ENCODE measurements at places on chromosomes 7 and 10. TPM values are rescaled to one million over a fixed set of nuclear protein-coding genes. Genes with fewer than 3 reads are reported as not detected.

Gene AOAH
- total RNA-seq: 29.2 TPM

Gene GPER1
- 26.0 TPM for total RNA-seq

GRCh38 chr7:13628239-13629001 lies 361.0 kb downstream of the ETV1 start:
- DNase-seq: no peak

GRCh38 chr10:132911786-132912097 lies 30.6 kb downstream of the CFAP46 start:
- no peak for DNase-seq

- no peak for DNase-seq
Measured at GRCh38 chr10:5862360-5862961, 27.2 kb downstream of the ANKRD16 start.

Gene CDC14C
- total RNA-seq: not detected

Gene REEP3
- 50.9 TPM for total RNA-seq

DNA sequence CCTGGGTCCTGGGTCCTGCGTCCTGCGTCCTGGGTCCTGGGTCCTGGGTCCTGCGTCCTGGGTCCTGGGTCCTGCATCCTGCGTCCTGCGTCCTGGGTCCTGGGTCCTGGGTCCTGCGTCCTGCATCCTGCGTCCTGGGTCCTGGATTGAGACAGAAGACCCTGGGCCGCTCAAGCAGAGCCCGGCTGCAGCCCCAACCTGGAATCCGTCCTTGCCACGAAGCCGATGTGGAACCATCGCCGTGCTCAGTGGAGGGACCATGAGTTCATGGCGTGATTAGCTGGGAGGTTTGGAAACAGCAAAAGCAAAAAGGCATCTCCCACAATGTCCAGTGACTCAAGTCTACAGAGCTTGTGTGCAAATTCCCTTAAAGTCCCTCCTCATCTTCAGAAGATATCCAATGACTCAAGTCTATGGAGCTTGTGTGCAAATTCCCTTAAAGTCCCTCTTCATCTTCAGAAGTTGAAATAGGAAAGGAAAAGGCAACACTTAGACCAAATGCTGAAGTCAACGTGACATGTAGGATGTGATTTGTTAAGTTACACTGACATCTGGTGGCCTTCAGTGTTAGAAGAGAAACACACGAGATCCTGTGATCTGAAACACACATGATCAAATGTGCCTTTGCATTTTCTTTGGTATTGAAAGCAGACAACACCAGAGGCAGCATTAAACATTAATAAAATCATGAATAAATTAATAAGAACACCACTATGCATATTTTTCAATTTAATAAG lies 179.9 kb downstream of the PTPRN2 start:
- DNase-seq: no peak

GRCh38 chr7:91295576-91295975 lies 31.3 kb downstream of the FZD1 start:
- no peak for DNase-seq

Gene TEX47
- not detected for total RNA-seq

DNA sequence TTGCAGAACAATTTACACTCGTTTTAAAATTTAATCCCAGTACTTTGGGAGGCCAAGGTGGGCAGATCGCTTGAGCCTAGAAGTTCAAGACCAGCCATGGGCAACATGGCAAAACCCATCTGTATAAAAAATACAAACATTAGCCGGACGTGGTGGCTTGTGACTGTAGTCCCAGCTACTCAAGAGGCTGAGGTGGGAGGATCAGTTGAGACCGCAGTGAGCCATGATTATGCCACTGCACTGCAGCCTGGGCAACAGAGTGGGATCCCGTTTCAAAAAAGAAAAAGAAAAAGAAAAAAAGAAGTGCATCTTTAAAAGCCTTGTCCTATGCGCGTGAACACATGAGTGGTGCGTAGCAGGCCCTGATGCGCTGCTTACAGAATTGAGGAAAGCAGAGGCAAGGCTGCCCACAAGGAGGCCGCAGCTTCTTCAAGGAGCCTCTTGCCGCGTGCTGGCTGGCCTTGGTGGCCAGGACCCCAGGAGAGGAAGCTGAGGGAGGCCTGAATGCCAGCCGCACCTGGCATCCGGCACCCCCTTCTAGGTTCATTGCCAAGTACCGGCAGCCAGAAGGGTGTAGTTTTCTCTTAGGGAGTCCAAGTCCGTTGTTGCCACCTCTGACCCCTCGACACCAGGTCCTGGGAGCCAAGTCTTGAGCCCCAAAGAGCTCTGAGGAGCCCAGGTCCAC lies 124.5 kb downstream of the UBE2H start:
- no peak for DNase-seq

Gene BRAT1
- 24.4 TPM for total RNA-seq

GRCh38 chr7:157807510-157807909 lies 470.7 kb downstream of the DNAJB6 start:
- DNase-seq: no peak

Gene ZNF804B
- total RNA-seq: not detected

Gene WIPF3
- total RNA-seq: 0.95 TPM

Gene SLC35G1
- total RNA-seq: 3.6 TPM

DNA sequence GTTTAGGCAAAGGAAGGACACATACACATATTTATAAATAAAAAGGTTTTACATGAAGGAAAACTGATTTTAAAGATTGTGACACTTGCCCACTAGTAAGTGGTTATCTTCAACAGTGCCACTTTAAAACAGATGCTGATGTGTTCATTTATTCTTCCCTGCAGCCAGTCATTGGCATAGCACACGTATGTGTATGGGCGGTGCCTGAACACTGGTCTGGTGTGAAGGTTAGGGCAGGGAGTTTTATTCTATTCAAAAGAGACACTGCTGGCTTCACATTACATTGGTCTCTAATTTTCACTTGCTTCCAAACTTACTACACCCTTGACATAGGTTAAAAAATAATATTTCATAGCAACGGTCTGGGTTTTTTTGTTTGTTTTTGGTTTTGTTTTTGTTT lies 57.9 kb downstream of the NOD1 start:
- DNase-seq: no peak

DNA sequence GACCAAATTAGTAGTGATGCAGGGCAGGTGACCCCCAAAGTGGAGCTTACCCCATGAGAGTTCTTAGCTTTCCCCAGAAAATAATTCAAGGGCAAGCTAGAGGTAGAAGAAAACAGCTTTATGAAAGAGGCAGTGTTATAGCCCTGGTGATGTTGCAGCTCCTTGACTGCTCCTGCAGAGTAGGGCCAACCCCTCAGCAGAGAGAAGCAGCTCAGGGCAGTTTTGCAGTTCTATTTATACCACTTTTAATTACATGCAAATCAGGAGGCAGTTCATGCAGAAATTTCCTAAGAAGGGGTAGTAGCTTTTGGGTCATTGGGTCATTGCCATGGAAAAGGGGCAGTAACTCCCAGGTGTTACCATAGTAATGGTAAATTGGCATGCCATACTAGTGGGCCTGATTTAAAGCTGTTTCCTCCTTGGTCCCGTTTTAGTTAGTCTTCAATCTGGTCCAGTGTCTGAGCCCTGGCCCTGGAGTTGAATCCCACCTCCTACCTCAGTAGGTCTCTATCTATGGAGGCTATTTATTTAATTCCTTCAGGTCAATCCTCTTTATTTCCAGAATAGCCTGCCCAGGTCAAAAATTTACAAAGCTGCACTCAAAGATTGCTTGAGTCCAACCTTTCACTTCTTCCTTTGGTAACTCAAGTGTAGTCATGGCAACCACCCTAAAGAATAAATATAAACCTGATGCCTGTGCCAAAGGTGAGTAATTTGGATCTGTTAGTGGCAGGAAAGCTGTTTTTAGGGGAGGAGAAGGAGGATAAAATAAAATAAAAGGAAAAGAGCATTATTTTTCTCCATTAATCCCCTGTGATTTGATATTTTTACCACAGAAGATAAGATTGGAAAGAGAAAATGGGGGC lies 29.5 kb downstream of the PLXDC2 start:
- DNase-seq: no peak

GRCh38 chr7:87567052-87567451 lies 33.6 kb downstream of the ABCB1 start:
- no peak for DNase-seq

DNA sequence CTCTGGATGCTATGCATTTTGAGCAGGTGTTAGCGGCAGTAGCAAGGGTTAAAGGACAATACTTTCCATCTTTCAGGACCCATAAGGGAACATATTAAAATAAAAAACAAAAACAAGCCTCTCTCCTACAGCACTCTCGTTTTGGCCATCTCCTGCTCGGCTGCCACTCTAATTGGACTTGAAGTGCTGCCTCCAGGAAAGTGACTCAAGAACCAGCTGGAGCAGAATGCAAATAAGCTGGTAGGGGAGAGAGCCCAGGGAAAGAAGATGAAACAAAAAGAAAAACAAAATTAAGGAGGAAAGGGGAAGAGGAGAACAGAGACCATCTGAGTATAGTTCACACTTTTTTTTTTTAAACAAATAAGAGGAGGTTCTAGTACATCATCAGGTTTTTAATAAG lies 65.6 kb downstream of the HBP1 start:
- DNase-seq: no peak

Gene HERPUD2
- 40.0 TPM for total RNA-seq

DNA sequence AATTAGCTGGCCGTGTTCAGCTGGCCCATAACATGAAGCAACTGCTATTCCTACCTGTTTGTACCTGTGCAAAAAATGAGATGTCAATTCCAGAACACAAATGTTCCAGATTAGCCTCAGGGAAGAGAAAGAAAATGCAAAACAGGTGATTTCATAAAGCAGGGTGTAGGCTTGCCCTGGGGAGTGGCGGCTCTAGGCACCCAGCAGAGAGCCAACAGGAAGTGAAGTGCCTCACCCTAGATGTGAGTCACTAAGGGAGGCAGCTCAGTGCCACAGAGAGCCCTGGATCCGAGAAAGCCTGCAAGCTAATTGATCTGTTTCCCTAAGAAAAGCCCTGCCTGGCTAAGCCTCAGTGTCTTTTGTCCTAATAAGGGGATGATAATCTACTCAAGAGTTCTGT lies 240.0 kb downstream of the ARHGAP21 start:
- DNase-seq: peak; percentile 75

Gene PDE6C
- not detected for total RNA-seq

Gene AKR1C2
- 34.4 TPM for total RNA-seq

- DNase-seq: no peak
Measured at GRCh38 chr7:36010656-36011587, 142.1 kb upstream of the EEPD1 start.

- no peak for DNase-seq
Measured at GRCh38 chr7:157466867-157467261, 130.1 kb downstream of the DNAJB6 start.

DNA sequence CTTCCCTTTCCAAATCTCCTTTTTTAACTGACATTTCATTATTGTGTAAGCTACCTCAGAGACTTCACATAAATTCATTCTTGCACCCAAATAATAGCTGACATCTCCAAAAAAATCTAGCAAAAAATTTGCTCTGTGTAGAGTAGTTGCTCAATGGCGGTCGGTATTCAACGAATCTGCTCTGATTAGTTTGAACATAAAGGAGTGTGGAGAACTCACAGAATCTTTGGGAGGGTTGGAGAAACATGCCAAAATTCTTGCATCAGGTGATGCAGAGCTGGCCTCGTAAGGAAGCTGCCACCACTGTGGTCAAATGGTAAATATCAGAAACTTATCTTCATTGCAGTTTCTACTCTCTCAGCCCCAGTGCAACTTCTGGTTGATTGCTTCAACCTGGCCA lies 201.2 kb upstream of the MDFIC start:
- DNase-seq: no peak

Gene FMC1
- total RNA-seq: 10.8 TPM

Gene FKBP14
- 11.7 TPM for total RNA-seq

DNA sequence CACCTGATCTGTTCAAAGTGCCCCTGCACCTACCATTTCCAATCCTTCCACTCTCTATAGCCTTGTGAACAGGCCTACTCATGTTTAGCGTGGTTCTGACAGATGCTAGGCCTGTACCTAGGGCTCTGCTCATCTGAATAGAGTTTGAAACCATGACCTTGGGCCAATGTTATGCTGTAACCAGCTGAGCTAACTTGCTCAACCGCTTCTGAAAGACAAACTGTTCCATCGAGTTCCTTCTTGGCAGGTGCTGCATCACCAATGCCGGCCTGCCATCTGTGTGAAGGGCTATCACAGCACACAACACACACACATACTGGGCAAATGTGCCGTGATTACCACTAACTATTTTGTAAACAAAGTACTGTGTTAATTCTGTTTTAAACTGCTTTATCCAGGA lies 419.0 kb upstream of the GALNT17 start:
- no peak for DNase-seq

DNA sequence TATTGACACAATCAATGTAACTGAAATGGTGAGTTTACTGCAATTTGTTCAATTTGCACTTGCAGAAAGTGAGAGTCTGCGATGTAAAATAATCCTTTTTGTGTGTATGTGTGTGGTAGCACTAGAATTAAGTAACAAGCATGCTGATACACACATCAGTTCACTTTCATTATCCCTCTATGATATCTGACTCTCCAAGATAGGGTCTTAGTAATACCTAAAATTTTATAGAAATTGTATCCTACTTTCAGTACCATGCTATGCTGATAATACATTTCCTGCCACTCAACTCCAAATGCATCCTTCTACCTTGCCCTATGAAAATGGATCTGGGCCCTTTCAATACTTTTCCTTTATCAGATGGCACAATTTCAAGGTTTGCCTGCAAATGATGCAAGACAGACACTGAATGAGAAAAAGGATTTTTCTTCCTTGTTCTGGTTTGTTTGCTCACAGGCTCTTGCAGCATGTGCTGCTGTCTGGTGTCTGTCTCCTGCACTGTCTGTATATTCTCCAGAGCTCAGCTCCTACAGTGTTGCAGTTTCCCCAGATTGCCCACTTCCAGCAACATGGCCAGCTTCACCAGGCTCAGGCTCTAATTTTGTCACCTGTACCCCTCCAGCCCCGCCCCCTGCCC lies 297.9 kb upstream of the HGF start:
- no peak for DNase-seq

- DNase-seq: peak; percentile 98
Measured at GRCh38 chr7:100158229-100159098, at the start of gene TRAPPC14. TSS of gene TRAPPC14 (minus strand) at chr7:100158723. CDS start at chr7:100158499, 224 bp downstream.

GRCh38 chr10:125773687-125774543 lies 1.7 kb downstream of the MMP21 start:
- no peak for DNase-seq

Gene MRC1
- 529 TPM for total RNA-seq

- DNase-seq: no peak
Measured at GRCh38 chr7:117673839-117674238, 194.0 kb downstream of the CFTR start.

DNA sequence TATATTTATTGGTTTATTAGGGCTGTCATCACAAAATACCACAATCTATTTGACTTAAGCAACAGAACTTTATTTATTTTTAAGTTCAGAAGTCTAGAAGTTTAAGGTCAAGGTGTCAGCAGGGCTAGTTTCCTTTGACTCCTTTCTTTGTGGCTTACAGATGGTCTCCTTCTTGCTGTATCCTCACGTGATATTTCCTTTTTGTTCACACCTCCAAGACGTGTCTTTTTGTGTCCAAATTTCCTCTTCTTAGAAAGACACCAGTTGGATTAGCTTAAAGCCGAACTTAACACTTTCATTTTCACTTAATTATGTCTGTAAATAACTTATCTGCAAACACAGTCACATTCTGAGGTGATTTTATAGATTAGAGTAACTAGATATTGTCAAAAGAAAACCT lies 631.4 kb upstream of the POT1 start:
- no peak for DNase-seq

All from lower lobe of right lung (tissue), 2 donors.